Pancreas (tissue), 10 donors: ENCODE measurements at places on chromosomes 2 and 18. TPM values are rescaled to one million over a fixed set of nuclear protein-coding genes. Genes with fewer than 3 reads are reported as not detected.
A peak's percentile ranks its signal among the peaks of the same experiment; 100 is the strongest.

DNA sequence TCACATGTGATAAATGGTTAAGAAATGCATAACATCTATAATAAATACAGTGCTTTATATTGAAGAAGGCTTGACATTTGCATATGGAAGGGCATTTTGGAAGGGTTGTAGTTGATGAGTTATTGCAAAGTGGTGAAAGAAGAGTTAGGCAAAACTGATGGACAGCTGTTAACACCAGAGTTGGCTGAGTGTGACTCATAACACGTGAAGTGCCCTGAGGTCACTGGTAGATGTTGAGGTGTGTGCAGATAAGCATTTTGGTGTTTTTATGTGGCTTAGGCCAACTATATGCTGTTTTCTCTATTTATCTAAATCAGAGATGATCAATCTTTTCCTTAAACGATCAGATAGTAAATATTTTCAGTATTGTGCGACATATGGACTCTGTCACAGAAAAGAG lies 154.3 kb upstream of the KCNH7 start:
- DNase-seq = no peak

DNA sequence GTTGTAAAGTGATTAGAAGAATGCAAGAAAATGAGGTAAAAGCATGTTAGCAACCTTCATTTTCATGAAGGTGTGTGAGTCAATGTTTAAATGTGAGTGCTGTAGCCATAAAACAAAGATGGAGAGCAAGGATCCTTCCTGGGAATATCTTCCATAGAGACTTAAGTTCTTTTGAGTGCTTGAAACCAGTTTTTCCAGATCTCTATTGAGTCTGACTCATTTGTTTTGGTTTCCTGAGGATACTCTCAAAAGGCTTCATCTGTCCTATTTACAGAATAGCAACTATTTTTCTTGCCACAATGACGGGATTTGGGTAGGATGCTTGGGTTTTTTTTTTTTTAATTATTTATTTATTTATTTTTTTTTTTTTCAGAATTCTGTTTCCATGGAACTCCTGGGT lies 45.9 kb upstream of the ASB1 start:
- DNase-seq = no peak

GRCh38 chr2:151918308-151918707 lies 90.1 kb upstream of the ARL5A start:
- no peak for DNase-seq

DNA sequence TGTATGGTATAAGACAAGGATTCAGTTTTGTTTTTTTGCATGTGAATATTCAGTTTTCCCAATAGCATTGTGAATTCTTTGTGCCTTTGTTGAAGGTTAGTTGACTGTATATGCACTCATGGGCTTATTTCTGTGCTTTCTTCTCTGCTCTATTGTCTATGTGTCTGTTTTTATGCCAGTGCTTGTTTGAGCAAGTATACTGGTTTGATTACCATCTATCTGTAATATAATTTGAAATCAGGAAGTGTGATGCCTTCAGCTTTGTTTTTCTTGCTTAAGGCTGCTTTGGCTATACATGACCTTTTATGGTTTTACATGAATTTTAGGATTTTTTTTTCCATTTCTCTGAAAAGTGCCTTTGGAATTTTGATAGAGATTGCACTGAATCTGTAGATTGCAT lies 23.5 kb downstream of the COLEC11 start:
- no peak for DNase-seq

DNA sequence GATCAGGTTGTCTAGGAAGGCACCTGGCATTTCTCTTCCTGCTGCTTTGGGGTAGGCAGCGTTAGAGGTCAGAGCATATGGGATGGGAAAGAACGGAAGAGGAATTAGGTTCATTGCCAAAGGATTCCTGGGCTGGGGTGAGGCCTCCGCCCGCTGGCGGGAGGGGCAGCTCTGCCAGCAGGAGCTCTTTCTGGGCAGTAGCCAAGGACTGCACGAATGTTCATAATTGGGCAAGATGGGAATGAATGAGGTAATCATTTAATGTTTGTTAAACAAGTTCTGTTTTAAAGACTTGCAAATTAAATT lies 253.9 kb downstream of the AGAP1 start:
- no peak for DNase-seq

The XDH gene
- total RNA-seq = 0.20 TPM

The NEB gene
- 0.58 TPM for total RNA-seq

The TNS1 gene
- 99.7 TPM for total RNA-seq

- DNase-seq = no peak
These were observed 157.4 kb downstream of the DTNA start for GRCh38 chr18:34867520-34867919.

The FBXO48 gene
- total RNA-seq = 0.46 TPM

The TUBB8B gene
- total RNA-seq = 0.35 TPM

- DNase-seq = no peak
These were observed 435 bp downstream of the RNF181 start for GRCh38 chr2:85596026-85596333.

DNA sequence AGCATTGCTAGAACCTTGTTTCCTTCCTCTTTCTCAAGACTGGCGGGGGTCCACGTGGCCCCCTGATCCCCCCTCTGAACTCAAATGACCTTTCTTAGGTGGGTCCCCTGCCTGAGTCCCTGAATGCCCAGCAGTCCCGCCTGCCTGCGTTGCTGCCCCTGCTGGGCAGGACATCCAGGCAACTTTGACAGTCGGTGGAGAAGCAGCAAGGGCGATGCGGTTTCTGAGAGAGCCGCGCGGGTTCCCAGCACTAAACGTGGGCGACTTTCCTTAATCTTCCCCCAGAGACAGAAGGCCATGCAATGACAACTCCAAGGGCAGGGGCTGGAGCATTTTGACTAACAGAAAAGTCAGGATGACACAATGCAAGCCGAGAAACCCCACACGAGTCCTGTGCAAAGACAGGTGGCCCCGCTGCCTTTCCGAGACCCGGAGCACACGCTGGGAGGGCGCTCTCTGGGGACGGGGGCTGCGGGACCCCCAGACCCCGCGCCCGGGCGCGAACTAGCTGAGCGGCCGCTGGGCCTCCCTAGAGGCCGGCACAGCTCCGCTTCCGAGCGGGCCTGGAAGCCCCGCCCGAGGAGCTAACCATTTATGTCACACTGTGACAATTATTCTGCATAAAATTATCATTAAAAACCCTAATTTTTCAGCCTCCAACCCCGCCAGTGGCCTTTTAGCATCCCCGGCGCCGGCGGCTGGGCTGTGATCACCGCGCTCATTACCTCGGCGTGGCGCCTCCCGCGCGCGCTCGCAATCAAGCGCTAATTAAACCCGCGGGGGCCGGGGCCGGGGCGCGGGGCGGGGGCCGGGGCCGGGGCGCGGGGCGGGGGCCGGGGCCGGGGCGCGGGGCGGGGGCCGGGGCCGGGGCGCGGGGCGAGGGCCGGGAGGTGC lies 27.4 kb downstream of the ASB18 start:
- no peak for DNase-seq

DNA sequence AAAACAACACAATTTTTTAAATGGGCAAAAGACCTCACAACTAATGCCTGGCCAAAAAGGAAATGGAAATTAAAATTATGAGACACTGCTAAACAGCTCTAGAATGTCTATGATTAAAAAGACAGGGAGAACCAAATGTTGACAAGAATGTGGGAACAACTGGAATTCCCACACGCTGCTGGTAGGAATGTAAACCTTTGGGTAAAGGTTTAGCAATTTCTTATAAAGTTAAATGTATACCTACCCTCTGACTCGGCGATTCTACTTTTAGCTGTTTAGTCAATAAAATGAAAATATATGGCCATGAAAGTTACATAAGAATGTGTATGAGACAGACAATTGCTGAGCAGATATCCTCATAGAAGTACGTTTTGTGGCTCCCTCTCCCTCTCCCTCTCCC lies 60.9 kb downstream of the ATF2 start:
- no peak for DNase-seq

The ZNF804A gene
- total RNA-seq = 0.12 TPM

DNA sequence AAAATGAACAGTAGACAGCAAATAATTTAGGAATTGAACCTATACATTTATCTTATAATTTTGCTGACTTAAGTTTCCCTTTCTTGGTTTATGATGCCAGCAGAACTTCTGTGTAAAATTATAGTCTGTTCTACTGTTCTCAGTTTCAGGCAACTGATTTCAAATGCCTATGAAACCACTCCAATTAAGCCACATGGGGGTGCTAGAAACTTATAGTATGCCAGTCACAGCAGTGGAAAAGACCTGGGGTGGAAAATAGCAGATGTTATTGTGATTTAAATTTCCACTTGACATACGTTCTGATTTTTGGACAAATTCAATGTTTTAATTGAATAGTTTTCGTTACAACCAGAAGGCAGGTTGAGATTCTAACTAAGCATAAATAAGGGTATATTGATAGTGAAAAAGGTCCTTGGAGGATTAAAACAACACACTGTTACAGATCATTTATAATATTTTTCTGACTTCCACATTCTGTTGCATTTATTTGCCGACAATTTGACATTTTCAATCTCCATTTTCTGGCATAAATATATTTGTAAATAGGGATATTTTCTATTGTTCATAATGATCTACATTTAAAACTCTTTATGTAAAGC lies 61.4 kb downstream of the CPS1 start:
- no peak for DNase-seq

DNA sequence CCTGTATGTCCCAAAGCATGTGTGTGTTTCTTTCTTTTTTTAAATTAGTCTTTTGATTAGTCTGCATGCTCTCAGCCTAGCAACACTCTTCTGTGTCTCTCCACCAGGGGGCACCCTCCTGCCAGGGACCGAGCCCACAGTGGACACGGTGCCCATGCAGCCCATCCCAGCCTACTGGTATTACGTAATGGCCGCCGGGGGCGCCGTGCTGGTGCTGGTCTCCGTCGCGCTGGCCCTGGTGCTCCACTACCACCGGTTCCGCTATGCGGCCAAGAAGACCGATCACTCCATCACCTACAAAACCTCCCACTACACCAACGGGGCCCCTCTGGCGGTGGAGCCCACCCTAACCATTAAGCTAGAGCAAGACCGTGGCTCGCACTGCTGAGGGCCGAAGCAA lies 93.8 kb downstream of the NRP2 start:
- DNase-seq = peak; percentile 71

GRCh38 chr18:13480571-13481255 lies 245.6 kb downstream of the FAM210A start:
- no peak for DNase-seq

DNA sequence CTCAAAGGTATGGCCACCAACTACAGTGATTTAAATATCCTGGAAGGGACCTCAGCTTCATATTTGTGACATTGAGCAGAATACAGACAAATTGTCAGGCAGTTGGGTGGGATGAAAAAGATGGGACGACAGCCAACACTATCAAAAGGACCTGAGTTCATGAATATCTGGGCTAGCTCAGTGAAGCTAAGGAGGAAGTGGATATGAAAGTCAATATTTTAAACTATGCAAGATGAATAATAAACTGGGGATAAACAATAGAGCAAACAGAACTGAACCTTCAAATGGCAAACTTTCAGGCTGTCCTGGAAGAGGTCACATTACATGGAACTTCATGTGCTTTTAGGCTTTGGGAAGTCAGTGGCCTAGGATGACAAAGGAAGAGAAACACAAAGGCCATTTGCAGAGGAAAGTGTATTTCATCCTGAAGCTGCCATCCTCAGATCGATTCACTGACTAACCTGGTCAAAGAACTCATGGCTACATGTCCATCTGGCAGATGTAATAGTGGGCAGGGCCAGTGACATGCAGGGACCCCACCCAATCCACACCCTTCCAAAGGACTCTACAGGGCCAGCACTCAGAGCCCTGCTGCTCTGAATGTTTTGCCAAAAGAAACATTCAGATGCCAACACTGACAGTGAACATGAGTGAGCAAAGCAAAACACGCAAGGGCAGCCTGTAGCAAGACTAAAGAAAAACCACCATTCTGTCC lies 175.7 kb downstream of the ETAA1 start:
- no peak for DNase-seq

The CRYBA2 gene
- 17.6 TPM for total RNA-seq

DNA sequence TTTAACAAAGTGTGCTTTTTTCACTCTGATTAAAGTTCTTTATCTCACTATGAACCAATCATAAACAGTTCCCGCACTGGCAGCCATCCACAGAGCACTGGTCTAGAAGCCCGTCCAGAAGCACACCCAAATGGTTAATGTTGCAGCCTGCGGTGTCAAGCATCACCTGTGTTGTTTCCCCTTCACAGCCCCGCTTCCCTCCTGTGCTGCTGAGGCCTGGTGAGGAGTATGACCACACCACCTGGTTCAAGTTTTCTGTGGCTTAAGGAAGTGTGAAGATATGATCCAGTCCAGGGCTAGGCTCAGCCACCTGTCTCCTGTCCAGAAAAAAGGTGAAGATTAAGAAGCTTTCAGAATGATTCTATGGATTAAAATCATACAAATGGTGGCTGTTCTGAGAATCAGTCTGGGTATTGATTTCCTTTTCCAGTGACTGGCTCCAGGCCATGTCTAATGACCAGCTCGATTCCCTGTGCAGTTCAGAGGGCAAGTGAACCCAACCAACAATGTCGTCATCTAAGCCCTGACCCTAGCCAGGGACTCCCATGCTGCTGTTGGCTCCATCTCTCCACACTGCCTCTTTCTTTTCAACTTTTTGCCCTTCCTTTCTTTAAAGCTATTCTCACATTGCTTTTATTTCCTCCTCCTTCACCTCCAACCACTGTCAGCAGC lies 17.7 kb downstream of the SRSF7 start:
- no peak for DNase-seq

The GALR1 gene
- total RNA-seq = 0.05 TPM

The NT5C1B gene
- not detected for total RNA-seq

DNA sequence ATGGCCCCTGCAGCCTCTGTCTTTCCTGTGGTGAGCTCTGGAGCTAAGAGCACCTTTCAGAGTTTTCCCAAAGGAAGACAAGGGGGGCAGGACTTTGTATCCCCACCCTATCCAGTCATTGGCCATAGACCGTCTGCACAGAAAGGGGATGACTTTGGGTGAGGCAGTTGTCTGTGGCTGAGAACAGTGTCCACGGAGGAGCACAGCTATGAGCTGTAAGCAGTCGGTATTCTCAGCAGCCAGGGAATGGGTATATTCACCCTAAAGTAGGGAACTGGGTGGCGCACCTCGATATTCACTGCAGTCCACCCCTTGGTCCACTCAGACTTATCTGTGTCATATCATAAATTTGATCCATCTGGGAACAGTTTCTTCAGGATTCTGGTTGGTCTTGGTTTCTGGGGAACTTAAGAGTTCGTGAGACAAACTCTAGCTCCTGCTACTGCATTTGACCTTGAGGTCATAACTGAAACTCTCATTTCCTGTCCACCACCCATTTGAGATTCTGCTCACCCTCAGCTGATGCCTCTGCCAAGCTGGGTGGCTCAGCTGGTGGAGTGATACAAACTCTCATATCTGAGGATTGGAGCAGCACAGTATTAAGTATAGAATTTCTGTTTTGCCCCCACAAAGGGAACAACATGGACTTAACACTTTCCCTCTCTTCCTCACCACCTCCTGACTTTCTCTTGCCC lies 45.2 kb upstream of the SCG2 start:
- DNase-seq = no peak
